Breast epithelium (tissue), 4 donors: ENCODE measurements at places on chromosomes 6 and 20. TPM values are rescaled to one million over a fixed set of nuclear protein-coding genes. Genes with fewer than 3 reads are reported as not detected.

DNA sequence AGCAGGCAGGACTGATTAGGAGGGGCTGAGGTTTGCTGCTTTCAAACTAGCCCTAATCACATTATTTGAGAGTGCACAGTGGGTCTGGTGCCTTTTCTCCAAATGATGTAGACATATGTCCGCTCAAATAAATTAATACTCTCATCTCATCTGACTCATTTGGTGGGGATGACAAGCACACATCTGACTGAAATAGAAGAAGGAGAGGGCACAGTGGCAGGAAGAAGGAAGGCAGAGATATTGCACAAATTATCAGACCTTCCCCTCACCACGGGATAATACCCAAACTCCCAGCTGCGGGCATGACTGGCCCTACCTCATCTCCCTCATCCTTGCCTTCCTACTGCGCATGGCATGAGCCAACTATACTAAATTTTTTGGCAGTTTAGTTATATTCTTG is 33.9 kb upstream of the TNFRSF21 start:
- no peaks in the 10 kb centered on the region for H3K36me3 ChIP-seq
- H3K27me3 ChIP-seq, result no peaks in the 10 kb centered on the region
- no peak overlapping the region for H3K4me3 ChIP-seq
- no peaks in the 10 kb centered on the region for H3K4me1 ChIP-seq

- H3K27ac ChIP-seq, result peak overlapping the region; percentile 69
- H3K27me3 ChIP-seq, result no peaks in the 10 kb centered on the region
- H3K36me3 ChIP-seq, result no peaks in the 10 kb centered on the region
- DNase-seq, result no peak
Observed at GRCh38 chr6:136103763-136104311, 146.3 kb downstream of the MTFR2 start.

GRCh38 chr20:58459058-58459750 is 56.0 kb downstream of the APCDD1L start:
- H3K4me3 ChIP-seq, result no peak overlapping the region
- DNase-seq, result no peak

The TSBP1 gene
- total RNA-seq, result not detected

The TRDN gene
- 0.96 TPM for total RNA-seq

The UNC5CL gene
- total RNA-seq, result 1.1 TPM
